ENCODE measurements at places on chromosomes 3 and 15. TPM values are rescaled to one million over a fixed set of nuclear protein-coding genes. Genes with fewer than 3 reads are reported as not detected.

Gene CCDC39
- not detected for total RNA-seq

Gene CCR3
- not detected for total RNA-seq

Gene MESP2
- not detected for total RNA-seq

Gene GASK1A
- total RNA-seq = not detected

All from mammary microvascular endothelial cell (primary cell).